ENCODE measurements at places on chromosomes 3 and 15.

- DNase-seq: no peak
Observed at GRCh38 chr3:139827833-139828232, 107.2 kb upstream of the CLSTN2 start.

- no peak for DNase-seq
Observed at GRCh38 chr3:124234852-124235252, 242.9 kb upstream of the ROPN1 start.

- DNase-seq: no peak
Observed at GRCh38 chr3:148528024-148528423, 169.7 kb upstream of the AGTR1 start.

DNA sequence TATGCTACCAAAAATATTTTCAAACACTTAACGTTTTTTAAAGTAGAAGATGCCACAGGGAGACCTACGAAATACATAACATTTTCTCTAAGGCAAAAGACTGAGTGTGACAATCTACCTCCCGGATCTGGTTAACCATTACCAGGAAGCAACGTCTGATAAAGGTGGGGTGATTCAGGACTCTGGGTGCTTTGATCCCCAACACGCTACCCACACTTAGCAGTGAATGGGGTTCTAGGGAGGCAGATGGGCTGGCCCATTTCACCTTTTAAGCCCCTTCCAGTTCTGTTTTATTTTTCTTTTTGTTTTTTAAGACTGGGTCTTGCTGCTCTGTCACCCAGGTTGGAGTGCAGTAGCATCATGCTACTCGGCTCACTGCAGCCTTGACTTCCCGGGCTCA lies 39.5 kb downstream of the EIF4E3 start:
- DNase-seq: no peak

GRCh38 chr3:129313415-129313664 lies 34.7 kb downstream of the HMCES start:
- DNase-seq: no peak

GRCh38 chr3:98761643-98762229 lies 1.4 kb upstream of the ST3GAL6 start:
- no peak for DNase-seq

Data from activated naive CD8-positive, alpha-beta T cell treated with anti-CD3 and anti-CD28 coated beads, Interleukin-2, amount 50 U/mL, for 16 hours (primary cell).